ENCODE measurements at places on chromosomes 1 and 21. TPM values are rescaled to one million over a fixed set of nuclear protein-coding genes. Genes with fewer than 3 reads are reported as not detected.

DNA sequence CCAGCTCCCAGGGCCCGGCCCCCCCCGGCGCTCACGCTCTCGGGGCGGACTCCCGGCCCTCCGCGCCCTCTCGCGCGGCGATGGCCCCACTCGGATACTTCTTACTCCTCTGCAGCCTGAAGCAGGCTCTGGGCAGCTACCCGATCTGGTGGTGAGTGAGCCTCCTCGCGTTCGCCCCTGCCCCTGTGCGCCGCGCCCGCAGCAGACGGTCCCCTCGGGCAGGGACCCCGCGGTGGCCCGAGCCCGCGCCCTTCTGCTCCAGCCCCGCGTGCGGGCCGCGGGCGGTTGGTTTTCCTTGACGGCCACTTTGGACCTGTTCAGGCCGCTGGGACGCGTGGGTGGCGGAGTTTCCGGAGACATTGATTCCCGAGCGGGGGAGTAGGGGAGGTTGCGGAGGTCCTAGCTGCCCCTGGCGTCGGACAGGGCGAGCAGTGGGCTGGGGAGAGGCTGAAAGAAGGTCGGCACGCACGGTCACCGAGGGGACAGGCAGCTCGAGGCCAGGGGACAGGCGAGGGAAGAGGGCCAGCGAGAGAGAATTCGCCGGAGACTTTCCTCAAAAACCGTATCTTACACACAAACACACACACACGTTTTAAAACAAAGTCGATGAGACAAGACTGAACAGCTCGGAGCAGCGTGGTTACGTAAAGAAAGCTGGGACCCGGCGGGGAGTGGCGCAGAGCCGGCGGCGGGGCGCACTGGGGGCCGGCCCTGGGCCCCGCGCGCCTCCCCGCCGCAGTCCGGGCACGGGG is 427 bp downstream of the WNT3A start:
- peak; percentile 4 for DNase-seq

The SHISA4 gene
- total RNA-seq, result 0.59 TPM

- no peak for DNase-seq
Measured at GRCh38 chr1:224042557-224043118, 71.3 kb upstream of the FBXO28 start.

GRCh38 chr1:231315887-231316286 is 21.8 kb downstream of the EXOC8 start:
- peak; percentile 64 for DNase-seq

The AGT gene
- total RNA-seq, result not detected

DNA sequence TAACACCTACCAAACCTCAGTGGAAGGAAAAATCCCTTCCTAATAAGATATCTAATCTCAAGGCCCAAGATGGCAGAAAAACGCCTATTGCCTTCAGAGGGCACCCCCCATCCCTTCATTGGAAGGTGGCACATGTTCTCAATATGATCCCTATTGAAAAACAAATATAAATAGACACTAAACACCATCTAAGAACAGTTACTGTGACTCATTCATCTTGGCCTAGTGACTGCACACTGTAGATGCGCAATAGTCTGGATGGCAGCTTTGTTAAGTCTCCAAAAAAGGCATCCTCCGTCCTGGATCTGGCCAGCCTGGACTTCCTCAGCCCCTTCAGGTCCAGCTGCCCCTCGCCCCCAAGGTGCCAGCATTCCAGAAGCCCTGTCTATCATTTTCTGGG is 121.9 kb downstream of the CAPN8 start:
- no peak for DNase-seq

DNA sequence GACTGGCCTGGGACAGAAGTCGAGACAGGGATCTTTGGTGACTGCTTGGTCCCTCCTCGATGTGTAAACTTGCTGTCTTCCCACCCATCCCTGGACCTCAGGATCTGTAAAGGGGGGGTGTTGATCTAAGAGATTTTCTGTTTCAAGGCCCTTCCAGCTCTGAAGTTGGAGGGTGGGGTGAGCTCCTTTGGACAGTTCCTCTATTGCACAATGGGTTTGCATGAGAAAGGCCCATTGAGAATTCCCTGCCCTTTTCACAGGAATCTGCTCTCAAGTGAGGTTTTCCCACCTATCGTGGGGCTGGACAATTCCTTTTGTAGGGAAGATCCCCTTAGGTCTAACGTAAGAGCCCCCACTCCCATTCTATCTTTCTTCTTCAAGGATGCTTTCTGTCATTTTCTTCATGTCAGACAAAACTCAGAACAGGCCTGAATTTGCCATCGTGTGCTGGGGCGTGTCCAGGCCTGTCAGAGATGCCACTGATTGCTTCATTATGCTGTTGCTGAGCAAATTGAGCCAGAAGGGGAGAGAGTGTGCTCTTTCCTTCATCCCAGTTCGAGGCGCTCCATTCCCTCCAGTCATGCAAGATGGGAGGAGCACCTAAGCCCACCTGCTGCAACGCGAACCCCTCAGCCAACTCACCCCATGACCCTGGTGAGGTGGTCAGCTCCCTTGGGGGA is 149.9 kb upstream of the IGSF21 start:
- DNase-seq, result no peak

- DNase-seq, result no peak
Measured at GRCh38 chr1:73176902-73177301, 894.6 kb upstream of the NEGR1 start.

The OR2M3 gene
- not detected for total RNA-seq

DNA sequence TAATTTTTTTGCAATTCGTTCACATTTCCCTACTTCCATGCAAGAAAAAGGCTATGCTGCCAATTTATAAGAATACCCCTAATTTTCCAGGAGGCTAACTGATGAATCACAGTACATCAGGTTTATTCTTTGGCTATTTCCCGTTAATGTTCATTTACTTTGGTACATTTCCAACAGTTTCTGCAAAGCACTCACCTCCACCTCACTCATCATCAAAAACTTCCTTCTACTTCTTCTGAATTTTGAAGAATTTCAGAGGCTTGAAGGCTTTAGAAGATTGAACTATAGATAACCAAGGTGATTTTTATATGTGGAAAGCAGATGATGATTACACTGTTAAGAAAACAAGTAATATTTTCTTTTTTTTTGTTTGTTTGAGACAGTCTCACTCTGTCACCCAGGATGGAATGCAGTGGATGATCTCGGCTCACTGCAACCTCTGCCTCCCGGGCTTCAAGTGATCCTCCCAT is 60.5 kb upstream of the HP1BP3 start:
- no peak for DNase-seq

The EDN2 gene
- not detected for total RNA-seq

GRCh38 chr1:183125279-183125999 is 60.6 kb upstream of the LAMC2 start:
- DNase-seq, result no peak

DNA sequence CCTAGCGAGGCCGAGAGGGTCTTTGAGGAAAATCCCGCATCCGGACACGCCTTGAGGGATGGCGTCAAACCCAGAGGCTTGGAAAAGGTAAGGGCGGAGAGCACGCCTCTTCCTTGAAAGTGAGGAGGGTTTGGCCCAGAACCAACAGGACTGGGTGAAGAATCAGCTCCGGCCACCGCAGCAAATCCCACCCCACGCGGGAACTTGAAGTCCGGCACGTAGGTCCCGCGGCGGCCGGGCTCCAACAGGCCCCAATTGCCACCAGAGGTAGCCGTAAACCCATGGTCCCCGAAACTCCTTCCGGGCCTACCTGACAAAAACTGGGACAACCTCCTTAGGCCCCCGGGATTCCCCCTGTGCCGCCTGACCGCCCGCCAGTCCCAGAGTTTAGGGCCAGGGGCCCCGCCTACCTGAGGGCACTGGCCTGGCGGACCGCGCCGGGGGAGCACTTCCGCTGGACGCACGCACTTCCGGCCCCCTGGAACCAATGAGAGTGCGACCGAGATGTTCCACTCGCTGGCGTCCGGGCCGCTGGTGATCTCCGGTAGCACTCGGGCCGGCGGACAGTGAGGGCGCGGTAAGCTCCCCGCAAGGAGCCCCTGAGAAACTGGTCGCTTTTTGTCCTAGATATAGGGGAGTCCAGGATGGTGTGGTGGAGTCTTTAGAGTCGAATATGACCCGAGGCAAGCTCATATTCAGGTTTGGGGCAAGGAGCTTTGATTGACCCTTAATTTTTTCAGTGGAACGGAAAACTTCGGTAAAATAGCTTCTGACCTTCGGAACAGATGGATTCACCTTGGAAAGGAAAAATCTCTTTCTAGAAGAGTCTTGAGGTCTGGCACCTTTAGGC is at the start of the genes LZIC and NMNAT1:
Gene LZIC (minus strand): TSS at position 453 of the 850 bp plus-strand sequence. CDS start 6,772 bp downstream, outside the sequence.
Gene NMNAT1 (plus strand): TSS at position 537 of the 850 bp plus-strand sequence. CDS start 28,599 bp downstream, outside the sequence.
- DNase-seq, result peak; percentile 96

DNA sequence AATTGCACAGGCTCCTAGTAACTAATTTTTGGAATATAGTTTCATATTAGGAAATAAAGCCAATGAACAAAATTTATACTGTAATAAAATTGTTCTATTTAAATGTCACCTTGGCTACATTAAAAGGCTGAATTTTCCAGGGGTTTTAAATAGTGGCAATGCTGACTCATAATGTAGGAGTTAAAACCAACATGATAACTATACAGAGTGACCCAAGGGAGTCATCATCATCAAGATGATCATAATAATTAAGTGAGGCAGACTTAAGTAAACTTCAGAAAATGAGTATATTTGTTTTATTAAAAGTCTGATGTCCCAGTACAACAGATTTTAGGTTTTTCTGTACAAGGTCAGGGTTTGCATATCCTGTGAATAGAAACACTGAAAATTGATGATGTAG is 183.4 kb downstream of the PLPPR4 start:
- DNase-seq, result no peak

DNA sequence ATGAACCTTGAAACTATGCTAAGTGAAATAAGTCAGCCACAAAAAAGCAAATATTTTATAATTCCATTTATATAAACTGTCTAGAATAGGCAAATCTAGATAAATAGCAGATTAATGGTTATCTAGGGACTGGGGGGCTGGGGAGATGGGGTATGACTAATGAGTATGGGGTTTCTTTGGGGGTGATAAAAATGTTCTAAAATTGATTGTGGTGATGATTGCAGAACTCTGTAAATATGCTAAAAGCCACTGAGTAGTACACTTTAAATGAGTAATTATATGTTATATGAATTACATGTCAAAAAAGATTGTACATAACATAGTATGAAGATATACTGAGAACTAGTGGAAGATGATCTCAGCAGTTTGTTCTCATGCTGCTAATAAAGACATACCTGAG is 675.0 kb downstream of the KIF26B start:
- no peak for DNase-seq

DNA sequence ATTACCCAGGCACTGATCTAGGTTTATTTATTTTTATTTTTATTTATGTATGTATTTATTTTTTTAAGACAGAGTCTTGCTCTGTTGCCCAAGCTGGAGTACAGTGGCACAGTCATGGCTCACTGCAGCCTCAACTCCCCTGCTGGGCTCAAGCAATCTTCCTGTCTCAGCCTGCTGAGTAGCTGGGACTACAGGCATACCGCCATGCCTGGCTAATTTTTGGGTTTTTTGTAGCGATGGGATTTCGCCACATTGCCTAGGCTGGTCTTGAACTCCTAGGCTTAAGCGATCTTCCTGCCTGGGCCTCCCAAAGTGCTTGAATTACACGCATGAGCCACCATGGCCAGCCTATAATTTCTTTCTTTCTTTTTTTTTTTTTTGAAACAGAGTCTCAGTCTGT is 9.4 kb downstream of the PHACTR4 start:
- DNase-seq, result no peak

The FAM229A gene
- 4.2 TPM for total RNA-seq

DNA sequence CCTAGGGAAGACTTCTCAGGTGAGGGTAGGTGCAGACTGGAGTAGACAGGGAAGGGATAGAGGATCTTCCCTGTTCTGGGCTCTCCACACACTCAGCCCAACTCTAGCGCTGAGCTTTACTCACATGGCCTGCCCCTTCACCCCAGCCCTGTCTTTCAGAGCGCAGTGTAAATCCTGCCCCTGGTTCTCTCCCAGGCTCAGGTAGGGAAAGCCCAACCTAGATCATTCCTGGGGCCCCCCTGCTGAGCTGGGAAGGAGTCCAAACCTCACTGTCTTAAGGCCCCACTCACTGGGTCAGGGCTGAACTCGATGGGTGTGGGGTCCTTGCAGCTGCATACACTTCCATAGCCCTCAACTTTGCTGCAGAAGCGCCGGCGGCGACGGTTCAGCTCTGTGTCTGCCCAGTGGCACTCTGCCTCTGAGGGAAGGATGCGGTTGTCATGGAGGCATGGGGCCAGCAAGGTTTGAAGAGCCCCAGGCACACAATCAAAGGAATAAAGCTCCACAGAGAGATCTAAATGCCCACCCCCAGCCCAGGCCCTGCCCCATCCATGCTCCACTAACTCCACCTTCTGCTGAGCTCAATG is 4.2 kb downstream of the POMGNT1 start:
- DNase-seq, result no peak

DNA sequence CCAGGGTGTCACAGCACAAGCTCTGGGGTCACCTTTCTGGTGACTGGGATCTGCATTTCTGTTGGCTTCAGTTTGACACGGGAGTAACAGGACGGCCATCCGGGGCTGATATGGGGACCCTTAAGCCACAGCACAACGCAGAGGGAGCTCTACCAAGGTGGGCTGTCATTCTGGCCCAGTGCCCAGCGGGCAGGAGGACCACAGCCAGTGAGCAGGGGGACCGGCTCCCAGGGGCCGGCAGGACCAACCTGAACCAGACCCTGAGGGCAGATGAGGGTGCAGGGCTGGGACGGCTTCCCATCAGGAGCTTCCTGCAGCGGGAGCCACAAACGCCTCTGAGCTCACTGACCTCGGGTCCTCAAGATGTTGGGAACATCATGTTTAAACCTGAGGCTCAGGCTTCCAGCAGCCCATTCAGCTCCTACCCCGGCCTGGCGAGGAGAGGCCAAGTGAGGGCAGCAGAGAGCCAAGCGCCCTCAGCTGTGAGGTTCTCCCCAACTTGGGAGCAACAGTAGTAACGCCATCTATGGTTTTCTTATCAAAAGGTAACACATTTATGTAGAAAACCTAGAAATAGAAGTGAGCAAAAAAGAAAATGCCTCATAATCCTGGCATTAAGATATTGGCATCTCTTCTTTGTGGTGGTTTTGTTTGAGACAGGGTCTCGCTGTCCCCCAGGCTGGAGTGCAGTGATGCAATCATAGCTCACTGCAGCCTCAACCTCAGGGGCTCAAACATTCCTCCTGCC is 26.8 kb downstream of the TMEM201 start:
- DNase-seq, result peak; percentile 71

DNA sequence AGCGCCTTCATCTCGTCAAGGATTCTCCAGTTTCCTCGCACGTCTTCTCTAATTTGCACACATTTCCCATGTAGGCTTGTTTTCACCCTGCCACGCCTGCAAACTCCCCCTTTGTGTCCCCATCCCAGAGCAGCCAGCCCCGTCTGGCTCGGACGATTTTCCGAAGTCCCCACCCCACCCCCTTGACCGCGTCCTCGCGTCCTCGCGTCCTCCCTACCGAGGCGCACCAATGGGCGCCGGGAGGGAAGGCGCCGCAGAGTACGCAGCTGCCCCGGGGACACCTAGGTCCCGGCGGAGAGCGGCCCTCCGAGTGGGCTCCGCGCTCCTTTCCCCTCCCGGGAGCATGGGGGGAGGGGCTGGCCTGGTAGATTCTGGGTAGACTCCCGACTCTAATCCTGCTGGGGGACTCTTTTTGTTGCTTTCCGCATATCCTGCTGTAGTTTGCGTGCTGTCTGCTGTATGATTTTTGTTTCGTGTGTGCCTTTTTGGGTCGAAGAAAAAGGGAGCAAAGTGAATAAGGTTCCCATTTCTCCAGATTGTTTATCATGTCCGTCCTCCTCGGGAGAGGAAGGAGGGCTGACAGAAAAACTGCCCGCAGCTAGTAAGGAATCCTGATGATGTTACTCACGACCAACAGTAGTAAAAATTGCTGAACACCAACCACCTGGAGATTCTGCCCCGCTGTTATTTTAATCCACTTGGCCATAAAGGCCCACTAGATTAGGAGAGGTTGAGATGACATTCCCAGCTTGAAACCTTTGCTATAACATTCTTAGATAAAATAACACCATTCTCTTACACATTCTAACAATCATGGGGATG is 1.5 kb downstream of the CACHD1 start:
- peak; percentile 13 for DNase-seq

All from activated CD4-positive, alpha-beta memory T cell treated with anti-CD3 and anti-CD28 coated beads for 36 hours (primary cell).